ENCODE measurements at places on chromosomes 4 and X.
A peak's percentile ranks its signal among the peaks of the same experiment; 100 is the strongest.

GRCh38 chrX:17298564-17298963 is 76.4 kb upstream of the NHS start:
- DNase-seq = peak; percentile 73

DNA sequence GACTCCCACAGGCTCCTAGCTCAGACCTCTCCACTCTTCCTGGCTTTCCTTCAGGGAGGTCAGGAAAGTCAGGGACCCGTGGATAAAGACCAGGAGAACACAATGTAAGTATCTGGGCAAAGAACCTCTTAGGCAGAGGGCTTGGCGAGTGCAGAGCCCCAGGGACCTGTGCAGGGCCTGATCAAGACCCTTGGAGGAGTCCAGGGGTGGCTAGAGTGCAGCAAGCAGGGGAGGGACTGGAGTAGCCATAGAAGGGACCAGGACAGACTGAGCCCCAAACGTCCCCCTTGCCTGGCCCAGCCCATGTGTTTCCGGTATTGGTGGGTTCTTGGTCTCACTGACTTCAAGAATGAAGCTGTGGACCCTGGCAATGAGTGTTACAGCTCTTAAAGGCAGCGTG is 5.9 kb upstream of the TNIP2 start:
- DNase-seq = no peak

DNA sequence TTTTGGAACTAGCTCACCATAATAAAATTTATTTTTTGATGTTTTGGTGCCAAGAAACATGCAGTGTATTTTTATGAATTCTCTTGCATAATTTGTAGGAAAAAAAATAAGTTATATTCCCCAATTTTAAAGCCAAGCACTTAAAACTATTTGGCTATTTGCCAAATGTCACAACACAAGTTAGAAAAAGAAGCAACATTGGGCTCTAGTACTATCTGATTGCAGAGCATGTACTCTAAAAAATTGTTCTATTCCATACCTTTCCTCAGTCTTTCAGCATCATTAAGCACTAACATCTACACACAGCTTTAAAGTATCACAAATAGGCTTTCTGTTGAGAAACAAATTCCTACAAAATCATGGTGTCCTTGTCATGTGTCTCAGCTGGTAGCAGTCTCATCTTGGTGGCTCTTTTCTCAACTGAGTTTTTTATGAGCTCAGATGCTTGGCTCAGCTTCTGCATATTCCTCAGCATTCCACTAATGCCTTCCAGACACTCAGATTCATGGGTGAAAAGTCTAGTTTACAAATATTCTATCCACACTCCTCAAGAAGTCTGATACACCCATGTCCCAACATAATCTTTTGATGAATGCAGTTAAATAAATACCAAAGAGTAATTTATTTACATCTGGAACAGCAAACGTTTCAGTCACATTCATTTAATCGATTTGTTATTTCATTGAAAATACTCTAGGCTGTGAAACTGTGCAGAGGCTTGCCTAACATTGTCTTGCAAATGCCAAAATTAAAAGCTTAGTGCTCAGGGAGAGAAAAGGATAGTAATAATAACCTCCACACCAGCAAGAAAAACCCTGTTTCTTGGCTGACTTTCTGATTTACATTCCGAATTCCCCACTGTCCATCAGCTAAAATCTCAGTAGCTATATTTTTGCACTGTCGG is 2209.9 kb downstream of the PCDH7 start:
- DNase-seq = no peak

GRCh38 chrX:57134702-57135101 is 2.5 kb downstream of the SPIN2A start:
- no peak for DNase-seq

DNA sequence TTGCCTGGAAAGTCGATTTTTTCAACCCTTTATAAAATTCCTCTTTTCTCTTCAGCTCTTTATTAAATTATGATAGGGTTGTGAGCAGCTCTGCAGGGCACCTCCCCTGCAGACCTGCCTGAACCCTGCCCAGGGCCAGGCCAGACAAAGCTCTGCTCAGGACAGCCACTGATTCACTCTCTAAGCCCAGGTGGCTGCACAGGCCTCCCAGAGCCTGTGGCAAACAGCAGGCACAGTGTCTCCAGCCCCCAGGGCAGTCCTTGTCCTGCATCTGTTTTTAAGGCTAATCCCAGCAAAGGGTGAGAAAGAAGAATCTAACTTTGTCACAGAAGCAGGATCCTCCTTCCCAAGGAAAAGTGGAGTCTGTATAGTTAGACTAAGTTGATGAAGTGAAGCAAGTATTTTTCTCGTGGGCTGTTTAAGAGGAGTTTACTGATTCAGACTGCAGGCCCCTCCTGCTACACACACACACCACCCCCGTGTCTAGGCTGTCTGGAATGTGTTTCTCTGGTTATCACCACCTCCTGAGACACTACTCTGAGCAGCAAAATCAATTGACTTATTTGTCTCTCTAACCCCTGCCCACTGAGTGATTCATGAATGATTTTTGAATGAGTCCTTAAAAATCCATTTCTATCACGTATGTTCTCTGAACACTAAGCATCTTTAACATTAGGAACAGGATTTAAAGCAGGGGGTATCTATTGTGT is 101.7 kb downstream of the CHIC2 start:
- no peak for DNase-seq
